ENCODE measurements at places on chromosomes 2 and 18.

DNA sequence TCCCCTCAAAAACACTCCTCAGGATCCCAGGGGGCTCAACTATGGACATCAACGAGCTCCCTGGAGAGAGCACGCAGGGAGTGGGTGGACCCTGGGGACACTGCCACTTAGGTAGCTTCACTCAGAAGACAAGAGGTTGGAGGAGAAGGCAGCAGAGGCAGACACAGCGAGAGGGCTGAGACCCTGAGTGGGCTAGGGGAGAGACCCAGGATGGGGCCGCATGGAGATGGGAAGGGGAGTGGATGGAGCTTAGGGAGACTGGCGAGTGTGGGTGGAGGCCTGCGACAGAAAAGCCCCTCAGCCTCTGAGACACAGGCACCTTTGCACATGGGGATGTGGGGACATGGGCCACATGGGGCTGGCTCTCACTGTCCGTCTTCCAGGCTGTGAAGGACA lies 70.9 kb downstream of the ASB1 start:
- no peaks in the 10 kb centered on the region for H3K36me3 ChIP-seq
- H3K4me1 ChIP-seq: no peaks in the 10 kb centered on the region
- no peak overlapping the region for H3K4me3 ChIP-seq
- DNase-seq: no peak
- no peaks in the 10 kb centered on the region for H3K27me3 ChIP-seq

DNA sequence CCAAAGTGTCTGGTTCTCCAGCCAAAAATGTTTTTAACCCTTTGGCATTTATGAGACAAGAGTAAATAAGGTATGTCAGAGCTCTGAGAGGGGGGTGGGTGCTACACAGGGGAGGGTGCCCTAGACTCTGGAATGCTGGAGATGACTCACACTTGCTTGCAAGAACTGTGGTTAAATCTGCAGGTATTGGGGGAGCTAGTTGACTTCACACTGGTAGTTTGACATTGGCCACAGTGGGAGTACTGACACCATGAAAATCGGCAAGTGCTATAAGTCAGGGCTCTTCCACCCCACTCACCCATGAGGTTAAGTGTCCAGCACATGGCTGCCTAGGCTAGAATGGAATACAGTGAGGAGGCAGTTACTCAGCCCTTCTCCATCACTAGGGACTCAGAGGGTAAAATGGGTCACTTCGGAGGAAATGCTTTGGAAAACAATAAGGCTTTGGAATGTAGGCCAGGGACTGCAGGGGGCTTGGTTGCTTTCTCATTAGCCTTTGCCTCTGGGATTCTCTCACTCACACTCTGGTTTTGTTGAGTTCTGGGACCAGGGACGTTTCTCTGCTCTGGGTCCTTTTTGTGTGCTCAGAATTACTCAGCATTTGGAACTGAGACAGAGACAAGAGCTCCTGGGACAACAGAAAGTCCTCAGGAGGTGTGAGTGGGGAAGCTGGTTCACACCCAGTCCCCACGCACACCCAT lies 91.6 kb downstream of the ACKR3 start:
- no peaks in the 10 kb centered on the region for H3K4me1 ChIP-seq
- no peaks in the 10 kb centered on the region for H3K36me3 ChIP-seq
- no peak for DNase-seq

DNA sequence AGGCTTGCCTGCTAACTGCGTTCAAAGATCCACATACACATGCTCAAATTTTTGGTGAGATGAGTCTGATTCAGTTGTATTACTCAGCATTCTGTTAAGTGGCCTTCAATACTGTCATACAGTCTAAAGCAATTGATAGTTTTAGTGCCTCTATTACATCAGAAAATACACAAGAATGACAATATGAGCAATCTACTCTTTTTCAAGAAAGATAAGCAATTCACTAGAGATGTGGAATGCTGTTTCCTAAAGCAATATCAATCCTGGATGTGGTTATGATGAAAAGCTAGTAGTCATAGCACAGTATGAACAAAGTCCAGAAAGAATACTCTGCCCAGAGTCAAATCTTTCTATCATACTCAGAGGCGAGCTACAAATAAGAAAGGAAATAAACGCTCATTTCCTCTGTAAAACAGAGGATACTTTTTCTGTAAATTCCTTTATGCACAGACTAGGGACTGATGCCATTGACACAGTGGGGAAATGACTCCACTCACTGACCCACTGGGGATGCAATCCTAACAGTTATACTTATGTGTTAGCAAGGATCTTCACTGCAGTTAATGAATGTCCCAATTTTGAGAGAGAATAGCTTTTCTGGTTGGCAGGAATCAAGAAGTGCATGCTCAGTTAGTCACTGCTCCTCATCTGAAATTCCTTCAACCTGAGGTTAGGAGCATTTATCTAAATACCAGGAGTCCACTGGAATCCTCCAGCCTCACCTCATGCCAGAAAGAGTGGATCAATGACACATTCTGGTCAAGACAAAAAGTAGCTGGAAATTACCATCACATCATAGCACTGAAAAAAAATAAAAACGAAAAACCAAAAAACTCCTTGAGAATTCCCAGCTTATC lies 83.3 kb downstream of the PDE11A start:
- no peak for DNase-seq
- H3K27me3 ChIP-seq: peaks cover under 1% of the 10 kb centered on the region

GRCh38 chr2:74515981-74516633 lies 1.9 kb downstream of the TLX2 start:
- DNase-seq: peak; percentile 38
- H3K27ac ChIP-seq: no peak overlapping the region
- peaks cover 21% of the 10 kb centered on the region for H3K4me1 ChIP-seq

DNA sequence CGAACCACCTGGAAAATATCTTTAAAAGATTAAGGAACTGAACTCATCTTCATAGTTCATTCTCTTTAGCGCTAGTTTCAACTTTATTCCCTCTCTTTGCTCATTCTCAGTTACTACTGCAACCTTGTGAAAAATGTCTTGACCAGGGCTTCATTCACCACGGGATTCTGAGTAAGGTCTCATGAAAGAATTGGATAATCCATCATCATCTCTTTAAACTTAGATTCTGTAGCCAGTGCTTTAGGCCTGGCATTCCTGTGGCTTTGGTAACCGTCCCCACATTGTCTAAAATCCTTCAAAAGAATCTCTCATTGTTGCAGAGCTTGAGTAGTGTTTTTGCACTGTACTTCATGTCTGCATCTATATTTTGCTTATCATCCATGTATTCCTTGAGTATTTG lies 229.5 kb downstream of the ETAA1 start:
- H3K36me3 ChIP-seq: no peaks in the 10 kb centered on the region
- no peak overlapping the region for H3K4me3 ChIP-seq
- no peak for DNase-seq
- no peaks in the 10 kb centered on the region for H3K4me1 ChIP-seq
- no peaks in the 10 kb centered on the region for H3K27me3 ChIP-seq

- peak overlapping the region; percentile 92 for H3K4me3 ChIP-seq
- H3K27ac ChIP-seq: peak overlapping the region; percentile 94
- no peaks in the 10 kb centered on the region for H3K4me1 ChIP-seq
- no peaks in the 10 kb centered on the region for H3K27me3 ChIP-seq
- H3K36me3 ChIP-seq: no peaks in the 10 kb centered on the region
Measured at GRCh38 chr18:11909061-11909455, 941 bp upstream of the MPPE1 start.

- no peaks in the 10 kb centered on the region for H3K36me3 ChIP-seq
- H3K4me3 ChIP-seq: no peak overlapping the region
- H3K27me3 ChIP-seq: no peaks in the 10 kb centered on the region
- no peak overlapping the region for H3K27ac ChIP-seq
Measured at GRCh38 chr2:67938053-67938452, 124.8 kb downstream of the C1D start.

DNA sequence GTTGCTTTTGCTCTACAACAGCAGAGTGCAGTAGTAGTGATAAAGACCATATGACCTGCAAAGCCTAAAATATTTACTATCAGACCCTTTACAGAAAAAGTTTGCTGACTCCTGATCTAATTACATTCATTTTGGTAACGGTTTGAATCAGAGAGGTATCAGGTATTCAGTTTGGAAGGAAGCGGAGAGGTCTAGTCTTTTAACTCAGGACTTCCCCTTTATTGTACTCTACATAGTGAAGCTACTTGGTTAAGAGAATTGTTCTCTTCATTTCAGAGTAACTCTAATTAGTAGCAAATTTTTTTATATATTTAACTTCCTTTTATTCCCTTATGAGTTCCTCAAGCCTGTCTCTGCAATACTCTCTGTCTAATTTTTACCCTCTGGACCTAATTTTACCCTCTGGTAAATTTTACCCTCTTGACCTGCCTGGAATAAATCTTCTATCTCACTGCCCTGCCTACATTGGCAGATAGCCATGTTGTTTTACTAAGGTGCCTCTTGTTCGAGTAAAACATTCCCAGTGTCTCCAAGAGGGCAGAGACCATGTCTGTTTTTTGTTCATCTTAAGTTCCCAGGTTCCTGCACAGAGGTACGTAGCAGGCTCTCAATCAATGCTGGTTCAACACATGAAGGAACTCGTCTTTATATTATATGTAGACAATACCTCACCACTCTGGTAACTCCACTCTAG lies 170.6 kb downstream of the DNAH6 start:
- no peak overlapping the region for H3K4me3 ChIP-seq
- peaks cover 23% of the 10 kb centered on the region for H3K27me3 ChIP-seq
- no peaks in the 10 kb centered on the region for H3K36me3 ChIP-seq
- DNase-seq: no peak

- peaks cover 25% of the 10 kb centered on the region for H3K4me1 ChIP-seq
- no peak overlapping the region for H3K4me3 ChIP-seq
- no peaks in the 10 kb centered on the region for H3K27me3 ChIP-seq
- DNase-seq: no peak
Measured at GRCh38 chr2:240915526-240916341, 9.6 kb downstream of the CROCC2 start.

DNA sequence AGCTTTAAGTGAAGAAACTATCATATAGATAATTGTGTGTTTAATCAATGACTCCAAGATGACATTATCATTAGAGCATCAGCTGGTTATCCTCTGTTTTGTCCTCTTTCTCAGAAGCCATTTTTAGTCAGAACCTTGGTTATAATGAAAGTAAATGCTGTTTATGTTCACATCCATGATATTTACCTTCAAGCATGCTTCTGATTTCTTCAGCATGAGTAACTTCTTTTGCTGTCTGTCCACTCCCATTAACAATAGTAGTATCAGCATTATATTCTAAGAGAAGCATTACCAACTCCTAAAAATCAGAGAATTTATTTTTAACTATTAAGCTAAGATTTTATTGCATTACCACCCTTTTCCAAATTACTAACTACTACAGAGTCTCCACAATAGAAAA lies 56.3 kb downstream of the OSBPL1A start:
- peaks cover 6% of the 10 kb centered on the region for H3K4me1 ChIP-seq
- H3K36me3 ChIP-seq: no peaks in the 10 kb centered on the region
- H3K27me3 ChIP-seq: no peaks in the 10 kb centered on the region
- no peak for DNase-seq
- no peak overlapping the region for H3K4me3 ChIP-seq

GRCh38 chr2:176830362-176830761 lies 382.2 kb upstream of the HNRNPA3 start:
- no peak overlapping the region for H3K27ac ChIP-seq
- H3K4me1 ChIP-seq: peaks cover 8% of the 10 kb centered on the region
- no peaks in the 10 kb centered on the region for H3K27me3 ChIP-seq
- DNase-seq: peak; percentile 81
- no peak overlapping the region for H3K4me3 ChIP-seq
- no peaks in the 10 kb centered on the region for H3K36me3 ChIP-seq

GRCh38 chr18:77547757-77548156 lies 298.1 kb downstream of the GALR1 start:
- no peaks in the 10 kb centered on the region for H3K4me1 ChIP-seq
- no peaks in the 10 kb centered on the region for H3K27me3 ChIP-seq
